Fibroblast of skin of right biceps (primary cell): ENCODE measurements at places on chromosomes 1 and 21.

GRCh38 chr1:84635429-84635828, 54.8 kb downstream of the SSX2IP start:
- DNase-seq = no peak

GRCh38 chr1:86769065-86769464, 64.7 kb downstream of the SH3GLB1 start:
- no peak for DNase-seq

- no peak for DNase-seq
These were observed 16.3 kb upstream of the GADD45A start for GRCh38 chr1:67668660-67669059.

DNA sequence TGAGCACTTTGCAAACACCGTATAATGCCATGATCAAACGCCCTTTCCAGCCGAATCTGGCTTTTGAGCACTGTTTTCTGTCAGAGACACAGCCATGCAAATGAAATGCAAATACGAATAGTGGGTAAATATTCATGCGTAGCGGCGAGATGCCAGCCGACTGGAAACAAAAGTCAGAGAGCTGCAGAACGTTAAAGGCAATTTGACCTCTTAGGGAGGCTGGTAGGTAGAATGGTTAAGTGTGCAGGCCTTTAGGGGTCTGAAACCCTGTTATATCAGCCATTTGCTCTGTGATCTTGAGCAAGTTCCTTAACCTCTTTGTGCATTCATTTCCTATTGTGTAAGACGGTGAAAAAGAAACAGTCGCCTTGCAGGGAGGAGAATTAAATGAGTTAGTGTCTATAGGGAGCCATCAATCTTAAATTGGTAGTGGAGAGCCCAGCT, 6.5 kb upstream of the SDHB start:
- no peak for DNase-seq

- no peak for DNase-seq
These were observed 13.0 kb downstream of the FAM229A start for GRCh38 chr1:32349211-32349708.

- no peak for DNase-seq
These were observed 26.7 kb upstream of the PCP4 start for GRCh38 chr21:39840373-39841097.

- DNase-seq = no peak
These were observed 148.9 kb downstream of the CDC42BPA start for GRCh38 chr1:227169343-227169742.

DNA sequence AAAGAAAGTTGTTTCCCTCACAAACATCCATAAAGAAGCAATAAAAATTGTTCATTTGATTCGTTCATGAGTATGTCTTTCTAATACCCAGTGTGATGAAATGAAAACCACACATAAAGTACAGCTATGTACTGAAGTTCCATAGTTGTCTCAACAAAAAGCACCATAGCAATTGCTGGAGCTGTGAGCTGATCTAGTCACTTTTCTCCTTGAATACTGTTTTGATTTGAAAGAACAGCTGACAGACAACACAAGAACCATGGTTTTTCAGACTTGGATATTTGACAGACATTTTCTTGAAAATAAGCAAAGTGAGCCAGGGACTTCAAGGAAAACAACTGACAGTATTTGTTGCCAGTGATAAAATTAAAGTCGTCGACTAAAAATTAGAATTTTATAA, 237.1 kb upstream of the PLD5 start:
- no peak for DNase-seq

DNA sequence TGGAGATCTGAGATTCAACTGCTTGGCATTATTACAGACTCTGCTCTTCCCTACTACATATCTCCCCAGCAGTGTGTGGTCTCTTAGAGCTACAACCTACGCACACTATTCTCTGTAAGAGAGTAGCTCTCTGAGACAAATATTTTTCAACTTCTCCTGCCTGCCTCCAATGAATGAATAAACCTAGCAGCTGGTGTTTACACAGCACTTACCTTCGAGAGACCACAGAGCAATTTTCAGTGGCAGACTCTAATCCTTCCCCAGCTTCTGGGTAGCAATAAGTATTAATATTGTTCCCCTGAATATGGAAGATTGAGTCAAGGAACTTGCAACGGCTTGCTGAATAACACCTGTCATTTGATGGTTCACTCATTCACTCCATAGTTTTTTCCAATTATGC, 350.9 kb upstream of the SPAG17 start:
- no peak for DNase-seq

DNA sequence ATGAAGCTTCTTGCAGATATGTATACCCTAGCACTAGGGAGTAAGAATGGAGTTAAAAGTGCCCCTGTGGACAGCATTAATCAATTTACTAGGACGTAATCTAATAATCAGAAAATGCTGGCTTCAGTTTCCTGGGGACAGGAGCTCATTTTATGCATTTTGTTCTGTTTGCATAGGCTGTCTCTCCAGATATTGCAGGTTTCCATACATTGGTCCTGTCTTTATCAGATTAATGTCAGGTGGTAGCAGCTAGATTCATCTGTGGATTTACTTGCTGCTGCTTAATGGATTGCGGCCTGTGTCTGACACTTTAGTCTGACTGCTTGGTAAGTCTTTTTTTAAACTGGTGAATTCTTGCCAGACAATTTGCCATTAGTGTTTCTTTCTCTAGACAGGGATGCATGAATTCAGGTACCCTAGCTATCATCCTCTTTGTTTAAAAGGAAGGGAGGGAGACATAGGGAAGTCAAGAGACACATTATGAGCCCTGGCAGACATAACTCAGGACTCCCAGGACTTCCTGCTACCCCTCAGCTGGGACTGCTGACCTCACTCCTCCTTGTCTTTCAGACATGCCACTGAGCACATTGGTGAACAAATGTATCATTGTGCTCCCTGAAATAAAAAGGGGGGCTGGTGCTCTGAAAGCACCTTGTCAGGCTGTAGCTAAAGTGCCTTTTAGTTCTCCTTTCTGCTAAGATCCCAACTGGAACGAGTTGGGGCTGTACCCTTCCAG, 47.7 kb downstream of the NOS1AP start:
- no peak for DNase-seq

GRCh38 chr1:111720274-111720976, 18.8 kb downstream of the INKA2 start:
- DNase-seq = no peak

DNA sequence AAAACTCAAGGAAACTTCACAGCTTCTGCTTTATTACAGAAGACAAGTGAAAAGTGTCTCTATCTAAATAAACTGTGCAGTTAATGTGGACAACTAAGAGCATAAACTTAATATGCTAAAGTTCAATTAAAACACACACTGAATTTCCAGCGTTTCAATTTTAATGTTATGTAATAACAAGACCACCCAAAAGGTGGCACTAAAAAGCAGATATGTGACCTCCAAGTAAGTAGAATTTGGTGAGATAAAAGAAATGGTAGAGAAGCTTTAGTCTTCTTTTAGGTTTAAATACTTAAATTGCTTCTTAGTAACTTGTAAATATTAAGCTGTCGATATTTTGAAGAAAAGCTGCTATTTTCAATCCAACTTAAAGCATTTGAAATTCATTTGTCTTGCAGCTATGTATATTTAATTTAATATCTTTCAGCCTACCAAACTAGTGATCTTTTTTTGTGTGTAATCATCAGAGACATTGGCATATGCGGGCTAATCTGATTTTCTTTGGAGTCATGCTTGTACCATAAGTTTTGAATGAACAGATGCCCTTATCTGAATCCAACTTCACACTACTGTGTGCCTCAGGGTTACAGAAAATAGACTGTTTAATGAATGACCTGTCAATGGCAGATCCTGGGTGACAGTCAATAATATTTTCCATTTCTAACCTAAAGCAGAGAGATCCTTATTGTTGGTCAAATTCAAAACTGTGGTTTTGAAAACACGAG, 36.5 kb upstream of the ADAMTS1 start:
- DNase-seq = peak; percentile 32

- peak; percentile 87 for DNase-seq
These were observed 10.9 kb upstream of the CD101 start for GRCh38 chr1:116990612-116991151.

- DNase-seq = no peak
These were observed 22.6 kb downstream of the HIPK1 start for GRCh38 chr1:113951719-113952118.

DNA sequence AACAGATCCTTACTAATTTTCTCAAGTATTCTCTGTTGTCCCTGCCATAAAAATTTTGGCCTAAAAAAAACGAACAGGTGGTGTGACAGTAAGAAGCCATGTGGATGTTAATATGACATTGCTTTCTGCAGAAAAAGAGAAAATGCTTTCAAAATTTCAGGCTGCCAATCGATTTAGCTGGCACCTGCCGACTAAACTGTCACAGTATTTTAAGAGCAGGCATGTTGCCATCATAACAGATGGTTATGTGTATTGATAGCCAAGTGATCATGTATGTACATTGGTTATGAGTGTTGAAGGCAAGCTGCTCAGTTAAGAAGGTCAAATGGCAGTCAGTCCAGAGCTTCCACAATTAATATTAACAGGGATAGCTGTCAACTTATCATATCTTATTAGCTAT, 1017.0 kb downstream of the MRPL39 start:
- no peak for DNase-seq

- no peak for DNase-seq
These were observed 31.1 kb downstream of the PIGP start for GRCh38 chr21:37041706-37042271.

DNA sequence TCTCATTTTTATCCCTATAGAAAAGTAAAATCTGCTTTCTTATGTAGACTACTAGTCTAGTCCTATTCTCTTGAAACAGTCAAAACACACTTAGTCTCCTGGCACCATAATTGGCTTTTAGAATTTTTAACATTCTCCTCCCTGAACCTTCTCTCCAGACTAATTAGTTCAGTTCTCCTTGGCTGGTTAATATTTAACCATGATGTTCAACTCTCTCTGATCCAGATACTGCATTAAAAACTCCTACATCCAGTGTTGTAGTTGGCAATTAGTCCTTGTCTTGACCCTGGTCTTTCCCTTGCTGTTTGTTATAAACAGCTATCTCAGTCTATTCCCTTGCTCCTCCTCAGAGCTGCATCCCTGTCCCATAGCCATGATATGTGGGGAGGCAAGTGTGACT, 422.9 kb upstream of the BEND5 start:
- DNase-seq = no peak

- DNase-seq = no peak
These were observed 244.2 kb upstream of the HOOK1 start for GRCh38 chr1:59570524-59570923.

DNA sequence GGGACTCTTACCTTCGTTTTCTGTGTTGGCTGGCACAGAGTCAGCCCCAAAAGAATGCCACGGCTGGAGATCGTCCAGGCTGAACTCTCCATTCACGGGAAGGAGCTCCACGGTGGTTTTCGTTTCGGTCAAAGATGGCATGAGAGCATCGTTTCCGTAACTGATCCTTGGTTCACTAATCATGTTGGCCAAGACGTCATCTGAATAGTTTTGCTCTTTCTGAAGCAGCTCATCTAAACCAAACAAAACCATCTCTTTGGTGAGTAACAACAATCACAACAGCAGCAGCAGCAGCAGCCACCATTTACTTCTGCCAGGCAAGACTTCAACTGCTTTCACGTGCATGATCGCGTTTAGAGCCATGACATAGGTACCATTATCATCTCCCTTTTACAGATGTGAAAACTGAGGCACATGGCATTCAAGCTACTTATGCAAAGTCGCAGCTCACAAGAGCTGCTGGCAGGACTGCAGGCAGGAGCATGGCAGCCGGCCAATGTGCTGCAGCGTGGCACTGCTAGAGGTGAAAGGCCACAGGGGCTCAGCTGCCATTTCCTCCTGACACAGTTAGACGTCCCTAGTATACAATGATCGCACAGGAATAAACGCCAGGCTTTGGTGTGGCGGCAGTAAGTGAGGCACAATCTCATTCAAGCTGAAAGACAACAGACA, 177.1 kb downstream of the GABPA start:
- no peak for DNase-seq

- no peak for DNase-seq
These were observed 234.1 kb upstream of the VAMP3 start for GRCh38 chr1:7536891-7537591.

- DNase-seq = peak; percentile 80
These were observed 9.9 kb downstream of the RNF223 start for GRCh38 chr1:1063945-1064831.

- DNase-seq = peak; percentile 87
These were observed 1.7 kb upstream of the RIPK4 start for GRCh38 chr21:41768437-41769042.

DNA sequence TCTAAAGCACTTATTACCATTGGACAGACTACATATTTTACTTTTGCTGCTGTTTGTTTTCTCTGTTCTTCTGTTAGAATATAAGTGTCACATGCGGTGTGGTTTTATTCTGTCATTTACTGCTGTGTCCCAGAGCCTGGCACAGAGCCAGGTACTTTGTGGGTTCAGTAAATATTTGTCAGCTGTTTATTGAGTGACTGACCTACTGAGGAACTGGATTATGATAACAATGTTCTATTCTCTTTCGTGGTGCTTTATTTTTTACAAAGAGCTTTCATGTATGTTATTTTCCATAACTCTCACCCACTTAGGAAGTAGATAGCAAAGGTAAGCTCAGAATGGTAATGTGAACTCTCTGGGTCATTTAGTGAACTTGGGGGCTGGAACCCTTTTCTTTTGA, 118.8 kb downstream of the RWDD3 start:
- no peak for DNase-seq

GRCh38 chr1:208533746-208534598, 289.8 kb upstream of the PLXNA2 start:
- no peak for DNase-seq

GRCh38 chr1:215487466-215487865, 79.6 kb upstream of the KCTD3 start:
- no peak for DNase-seq

GRCh38 chr1:112929979-112930378, 26.0 kb downstream of the SLC16A1 start:
- DNase-seq = no peak

GRCh38 chr21:29523646-29524045, 224.9 kb downstream of the BACH1 start:
- no peak for DNase-seq

- DNase-seq = no peak
These were observed 16.8 kb upstream of the PLEKHM2 start for GRCh38 chr1:15667362-15667761.

DNA sequence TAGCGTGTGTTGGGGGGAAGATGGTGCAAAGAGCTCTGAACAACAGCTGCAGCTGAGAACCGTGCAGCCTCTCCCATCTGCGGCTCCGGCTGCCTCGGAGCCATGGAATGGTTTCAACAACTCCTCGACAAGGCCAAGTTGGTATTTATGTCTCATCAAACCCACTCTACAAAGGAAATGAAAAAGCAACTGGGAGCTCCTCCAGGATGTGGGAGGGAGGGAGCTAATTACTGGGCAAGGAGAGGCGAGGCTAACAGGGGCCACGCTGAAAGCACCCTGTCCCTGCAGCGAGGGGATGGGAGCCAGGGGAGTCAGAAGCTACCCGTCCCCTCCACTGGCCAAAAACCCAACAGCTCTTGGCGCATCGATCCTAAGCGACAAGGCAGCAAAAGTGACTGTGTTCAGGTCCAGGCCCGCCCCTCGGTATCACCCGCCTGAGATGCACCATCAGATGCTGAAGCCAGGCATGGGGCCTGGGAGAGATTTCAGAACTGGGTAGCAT, 63.1 kb downstream of the ACOT7 start:
- peak; percentile 75 for DNase-seq

- DNase-seq = no peak
These were observed 54.1 kb downstream of the KLHDC7A start for GRCh38 chr1:18534810-18535205.
